ENCODE measurements at places on chromosomes 5 and 9.

DNA sequence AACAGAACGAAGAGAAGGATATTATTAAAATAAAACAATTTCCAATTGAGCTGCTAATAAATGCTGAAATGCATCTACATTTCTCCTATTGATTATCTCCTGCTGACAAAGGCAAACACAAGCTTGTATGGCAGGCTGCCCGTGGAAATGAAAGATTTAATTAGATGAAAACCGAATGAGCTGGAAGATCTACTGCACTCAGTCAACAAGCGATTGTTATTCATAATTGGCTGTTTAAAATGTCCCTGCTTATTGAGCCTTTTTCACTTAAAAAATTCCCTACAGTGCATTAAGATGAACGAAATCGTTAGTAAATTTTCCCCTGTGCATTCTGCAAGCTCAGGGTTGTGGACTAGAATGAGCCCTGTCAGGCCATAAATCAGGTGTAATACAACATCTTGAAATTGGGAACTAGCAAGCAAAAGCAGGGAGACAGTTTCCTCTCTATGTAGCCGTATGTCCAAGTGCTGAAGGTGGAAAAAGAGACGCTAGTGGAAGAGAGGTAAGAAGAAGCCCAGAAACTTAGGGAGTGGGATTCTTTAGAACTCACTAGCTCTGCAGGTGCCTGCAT, 28.5 kb upstream of the KIF4B start:
- DNase-seq = no peak

- no peak for DNase-seq
Observed at GRCh38 chr9:35801328-35802128, 10.1 kb downstream of the NPR2 start.

GRCh38 chr9:114225561-114226212, 70.3 kb downstream of the COL27A1 start:
- DNase-seq = peak; percentile 46

DNA sequence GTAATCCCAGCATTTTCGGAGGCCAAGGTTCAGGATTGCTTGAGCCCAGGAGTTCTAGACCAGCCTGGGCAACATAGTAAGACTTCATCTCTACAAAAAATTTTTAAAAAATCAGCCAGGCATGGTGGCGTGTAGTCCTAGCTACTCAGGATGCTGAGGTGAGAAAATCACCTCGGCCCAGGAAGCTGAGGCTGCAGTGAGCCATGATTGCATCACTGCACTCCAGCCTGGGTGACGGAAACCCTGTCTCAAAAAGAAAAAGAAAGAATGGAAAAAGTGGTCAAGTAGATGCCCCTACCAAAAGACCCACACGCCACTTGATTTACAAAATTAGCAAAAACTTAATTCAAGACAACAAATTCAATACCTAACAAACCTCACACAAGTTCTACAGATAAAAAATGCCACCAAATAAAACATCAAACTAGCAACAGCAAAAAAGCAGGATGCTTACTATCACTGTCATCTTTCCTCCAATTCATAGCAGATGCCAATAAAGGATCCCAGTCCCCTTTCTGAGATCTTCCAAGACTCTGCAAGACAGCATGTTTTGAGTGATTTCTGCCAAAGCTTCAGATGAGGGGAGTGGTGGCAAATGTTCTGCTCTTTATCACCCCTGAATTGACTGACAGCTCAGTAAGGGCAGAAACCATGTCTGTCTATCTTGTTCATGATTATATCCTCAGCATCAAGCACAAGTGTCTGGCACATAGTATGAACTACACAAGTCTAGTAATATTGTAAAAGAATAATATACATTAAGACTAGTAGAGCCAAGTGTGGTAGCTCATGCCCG, 34.2 kb upstream of the TESK1 start:
- no peak for DNase-seq

DNA sequence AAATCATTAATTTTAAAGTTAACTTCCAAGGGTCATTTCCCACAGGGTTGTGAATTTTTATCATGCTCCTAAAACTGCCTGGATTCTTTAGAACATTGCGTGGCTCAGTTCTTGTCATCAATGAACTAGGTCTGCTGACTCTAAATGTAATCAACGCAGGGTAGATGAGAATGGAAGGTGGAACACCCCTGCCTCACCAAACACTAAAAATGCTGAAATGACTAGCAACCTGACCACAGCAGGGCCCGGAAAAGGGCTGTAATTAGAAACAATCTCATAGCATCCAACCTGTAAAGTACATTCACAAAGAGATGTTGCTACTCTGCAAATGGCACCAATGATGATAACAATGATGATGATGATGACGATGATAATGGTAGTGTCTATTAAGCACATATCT, 356.9 kb downstream of the DEPDC1B start:
- no peak for DNase-seq
